ENCODE measurements at places on chromosomes 1 and 21. TPM values are rescaled to one million over a fixed set of nuclear protein-coding genes. Genes with fewer than 3 reads are reported as not detected.

DBT gene
- total RNA-seq: 8.5 TPM

ZNF593OS gene
- not detected for total RNA-seq

CELA3B gene
- total RNA-seq: not detected

F5 gene
- total RNA-seq: not detected

TMED5 gene
- 50.5 TPM for total RNA-seq

KRTAP19-3 gene
- not detected for total RNA-seq

CNN3 gene
- 244 TPM for total RNA-seq

TTLL10 gene
- total RNA-seq: not detected

IFNGR2 gene
- 104 TPM for total RNA-seq

ANXA9 gene
- 0.67 TPM for total RNA-seq

XCL1 gene
- total RNA-seq: not detected

PPIAL4G gene
- not detected for total RNA-seq

DFFB gene
- 3.3 TPM for total RNA-seq

SSU72 gene
- 77.5 TPM for total RNA-seq

KLHDC9 gene
- 2.4 TPM for total RNA-seq

GPR37L1 gene
- total RNA-seq: not detected

SERPINC1 gene
- total RNA-seq: 0.17 TPM

Measured in mammary epithelial cell (primary cell).